HS-27A (cell line): ENCODE measurements at places on chromosomes 5 and 9.

GRCh38 chr9:13022756-13023155 lies 247.9 kb downstream of the LURAP1L start:
- no peak for DNase-seq

DNA sequence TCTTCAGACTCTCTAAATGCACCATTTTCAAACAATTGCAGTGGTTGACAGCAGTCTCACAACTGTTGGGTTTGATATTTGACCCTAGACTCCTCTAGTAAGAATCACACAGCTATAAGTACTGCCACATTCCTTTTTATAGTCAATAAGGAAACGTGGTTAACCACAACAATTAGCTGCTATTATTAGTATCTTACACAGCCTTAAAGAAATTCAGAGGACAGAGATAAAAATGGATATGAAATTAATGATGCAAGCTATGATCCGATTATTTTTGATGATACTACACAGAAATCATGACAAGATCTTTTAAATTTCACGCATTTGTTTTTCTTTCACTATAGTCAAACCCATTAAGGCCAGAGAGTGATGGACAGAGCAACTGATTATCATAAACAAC lies 288.6 kb upstream of the C9orf72 start:
- no peak for DNase-seq

- no peak for DNase-seq
These were observed 174.2 kb downstream of the DCP2 start for GRCh38 chr5:113150821-113151220.

- no peak for DNase-seq
These were observed 81.9 kb upstream of the TLR4 start for GRCh38 chr9:117622347-117622746.

DNA sequence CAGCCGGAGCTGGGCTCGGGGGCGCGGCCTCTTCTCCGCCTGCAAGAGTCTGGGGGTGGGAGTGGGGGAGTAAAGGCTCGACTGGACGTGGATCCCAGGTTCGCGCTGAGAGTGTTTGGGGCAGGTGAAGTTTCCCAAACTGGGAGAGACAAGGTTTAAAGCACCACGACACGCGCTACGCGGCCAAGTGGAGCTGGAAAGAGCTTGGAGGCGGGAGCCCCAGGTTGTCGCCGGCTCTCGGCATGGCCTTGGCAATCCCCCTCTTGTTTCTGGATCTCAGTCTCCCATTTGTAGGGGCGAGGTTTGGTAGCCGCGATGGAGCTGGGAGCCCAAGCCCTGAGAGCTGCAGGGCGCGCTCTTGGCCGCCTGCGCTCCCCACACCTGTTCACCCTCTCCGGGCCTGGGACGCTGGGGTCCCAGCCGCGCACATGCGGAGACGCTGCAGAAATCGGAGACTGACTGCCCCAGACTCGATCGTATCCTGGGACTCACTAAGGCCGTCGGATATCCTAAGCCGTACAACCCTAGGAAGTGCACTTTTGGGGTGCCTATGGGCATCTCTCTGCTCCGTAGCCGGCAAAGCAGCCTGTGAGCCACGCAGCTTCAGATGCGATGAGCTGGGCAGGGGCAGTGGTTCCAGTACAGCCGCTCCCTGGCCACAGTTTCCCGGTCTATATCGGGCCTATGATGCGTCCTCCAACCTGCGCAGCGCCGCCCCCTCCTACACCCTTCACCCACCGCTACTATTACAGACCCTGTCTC lies 937 bp downstream of the TMOD1 start:
- DNase-seq = no peak

DNA sequence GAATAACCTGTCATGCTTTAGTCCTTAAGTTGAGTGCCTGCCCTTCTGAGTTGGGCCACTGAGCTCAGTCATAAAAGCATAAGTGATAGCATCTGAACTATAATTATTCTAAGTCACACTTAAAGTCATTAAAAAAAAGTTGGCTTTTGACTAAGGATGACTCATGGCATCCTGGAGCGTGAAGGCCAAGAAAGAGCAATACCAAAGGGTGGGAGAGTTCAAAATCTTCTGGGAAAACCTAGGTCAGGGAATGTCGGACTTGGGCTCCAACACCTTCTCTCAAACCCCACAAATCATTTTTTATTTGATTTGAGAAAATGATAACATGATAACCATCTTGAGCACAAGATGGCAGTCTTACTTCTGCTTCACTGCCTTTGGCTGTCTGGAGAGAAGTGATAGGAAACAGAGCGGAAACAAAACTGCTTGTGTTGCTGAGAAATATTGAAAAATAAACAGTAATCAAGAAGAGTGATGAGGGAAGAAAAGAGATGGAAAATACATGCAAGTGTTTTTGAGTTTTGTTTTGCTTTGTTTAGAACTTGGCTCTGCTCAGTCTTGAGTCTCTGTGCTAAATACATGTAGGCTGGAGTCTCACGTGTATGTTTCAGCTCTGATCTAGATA lies 16.9 kb upstream of the NTRK2 start:
- no peak for DNase-seq

DNA sequence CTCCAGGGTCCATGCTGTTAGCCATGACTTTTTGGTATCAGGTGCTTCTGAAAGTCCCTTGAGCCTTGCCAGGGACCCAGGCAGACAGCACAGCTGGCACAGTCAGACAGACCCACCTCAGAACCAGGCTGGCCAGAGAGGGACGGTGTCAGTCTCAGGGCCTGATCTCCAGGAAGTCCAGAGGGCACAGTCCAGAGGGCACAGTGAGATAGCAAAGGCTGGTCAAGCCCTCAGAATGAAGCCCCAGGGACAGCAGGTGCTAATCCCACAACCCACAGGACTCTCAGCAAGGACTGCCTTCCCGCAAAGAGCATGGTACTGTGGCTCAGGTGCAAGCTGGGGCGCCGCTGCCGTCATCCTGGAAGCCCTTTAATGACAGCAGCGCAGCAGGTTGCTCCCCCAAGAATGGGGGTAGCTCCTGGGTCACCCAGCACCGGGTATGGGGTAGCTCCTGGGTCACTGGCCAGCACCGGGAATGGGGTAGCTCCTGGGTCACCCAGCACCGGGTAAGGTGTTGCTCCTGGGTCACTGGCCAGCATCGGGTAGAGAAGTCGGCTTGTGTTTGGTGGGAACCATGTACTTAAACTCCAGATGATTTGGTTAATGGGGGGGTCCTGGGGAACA lies 105.6 kb upstream of the PHYKPL start:
- DNase-seq = no peak

DNA sequence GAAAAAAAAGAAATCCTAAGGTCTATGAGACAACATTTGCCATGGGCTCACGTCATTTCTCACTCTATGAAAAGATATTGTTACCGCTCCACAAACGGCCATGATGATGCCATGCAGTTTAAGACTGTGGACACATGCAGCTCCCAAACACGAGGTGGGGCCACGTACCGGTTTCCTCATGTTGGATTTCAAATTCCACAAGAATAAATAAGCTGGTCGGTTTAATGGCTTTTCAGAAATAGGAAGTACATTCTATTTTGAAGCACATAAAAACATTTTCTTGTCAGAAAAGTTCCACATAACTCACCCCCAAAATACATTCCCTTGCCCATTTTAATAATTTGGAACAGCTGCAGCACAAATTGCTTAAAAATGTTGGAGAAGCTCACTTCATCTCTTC lies 130.6 kb downstream of the MYO10 start:
- no peak for DNase-seq

GRCh38 chr5:132417889-132418485 lies 48.5 kb downstream of the SLC22A5 start:
- no peak for DNase-seq

DNA sequence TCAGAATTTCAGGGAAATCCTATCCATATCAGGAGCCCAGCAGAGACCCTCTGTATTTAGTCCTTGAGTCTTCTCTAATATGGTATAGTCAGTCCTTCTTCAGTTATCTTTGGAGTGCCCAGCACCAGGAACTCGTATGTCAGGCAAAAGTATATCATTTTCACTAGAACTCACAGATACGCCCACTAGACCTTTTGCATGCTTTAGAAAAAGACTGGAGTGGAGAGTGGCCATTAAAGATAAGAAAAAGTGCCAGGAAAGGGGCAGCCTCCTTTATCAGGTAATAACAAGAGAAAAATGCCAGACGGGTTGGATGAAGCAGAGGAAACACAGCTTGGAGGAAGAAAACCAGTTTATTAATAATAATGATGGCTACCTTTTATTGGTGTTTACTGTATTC lies 63.5 kb downstream of the GPR21 start:
- no peak for DNase-seq

DNA sequence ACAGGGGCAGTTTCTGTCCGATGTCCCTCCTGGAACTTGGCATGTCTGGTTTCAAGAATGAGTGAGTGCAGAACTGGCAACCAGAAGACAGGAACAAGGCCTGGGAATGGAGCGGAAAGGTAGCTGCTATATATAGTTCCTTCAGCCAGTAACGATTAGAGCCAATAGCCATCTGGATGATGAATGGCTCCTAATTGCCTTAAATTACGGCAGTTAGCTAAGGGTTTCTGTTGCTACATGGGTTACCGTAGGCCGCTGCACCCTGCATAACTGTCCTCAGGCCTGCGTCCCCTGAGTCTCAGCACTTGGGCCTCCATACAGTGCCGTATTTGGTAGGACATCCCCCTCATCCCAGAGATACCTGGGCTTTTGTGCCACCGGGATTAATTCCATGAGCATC lies 29.4 kb downstream of the WWC1 start:
- DNase-seq = no peak

- DNase-seq = no peak
These were observed 47.4 kb downstream of the VAV2 start for GRCh38 chr9:133944746-133945135.

GRCh38 chr5:167701051-167701450 lies 590.4 kb upstream of the WWC1 start:
- DNase-seq = no peak

DNA sequence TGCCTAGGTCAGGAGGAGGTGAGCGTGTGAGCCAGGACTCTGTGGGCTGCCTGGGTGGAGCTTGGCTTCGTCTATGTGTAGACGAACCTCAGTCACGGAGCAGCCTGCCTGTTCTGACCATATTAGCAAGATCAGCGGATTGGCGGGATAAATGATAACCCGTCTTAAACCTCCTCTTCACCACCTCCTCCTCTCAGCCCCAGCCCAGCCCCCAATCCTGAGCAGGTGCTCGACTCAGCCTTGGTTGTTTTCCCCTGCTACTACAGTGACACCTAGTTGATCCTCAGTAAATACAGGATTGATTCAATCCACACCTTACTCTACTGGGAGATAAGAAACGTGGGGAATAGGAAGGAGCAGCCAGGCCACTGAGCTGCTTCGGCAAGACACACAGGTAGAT lies 286.1 kb downstream of the IRX2 start:
- DNase-seq = no peak
